Panc1 (cell line): ENCODE measurements at places on chromosomes 3 and 15. TPM values are rescaled to one million over a fixed set of nuclear protein-coding genes. Genes with fewer than 3 reads are reported as not detected.

DNA sequence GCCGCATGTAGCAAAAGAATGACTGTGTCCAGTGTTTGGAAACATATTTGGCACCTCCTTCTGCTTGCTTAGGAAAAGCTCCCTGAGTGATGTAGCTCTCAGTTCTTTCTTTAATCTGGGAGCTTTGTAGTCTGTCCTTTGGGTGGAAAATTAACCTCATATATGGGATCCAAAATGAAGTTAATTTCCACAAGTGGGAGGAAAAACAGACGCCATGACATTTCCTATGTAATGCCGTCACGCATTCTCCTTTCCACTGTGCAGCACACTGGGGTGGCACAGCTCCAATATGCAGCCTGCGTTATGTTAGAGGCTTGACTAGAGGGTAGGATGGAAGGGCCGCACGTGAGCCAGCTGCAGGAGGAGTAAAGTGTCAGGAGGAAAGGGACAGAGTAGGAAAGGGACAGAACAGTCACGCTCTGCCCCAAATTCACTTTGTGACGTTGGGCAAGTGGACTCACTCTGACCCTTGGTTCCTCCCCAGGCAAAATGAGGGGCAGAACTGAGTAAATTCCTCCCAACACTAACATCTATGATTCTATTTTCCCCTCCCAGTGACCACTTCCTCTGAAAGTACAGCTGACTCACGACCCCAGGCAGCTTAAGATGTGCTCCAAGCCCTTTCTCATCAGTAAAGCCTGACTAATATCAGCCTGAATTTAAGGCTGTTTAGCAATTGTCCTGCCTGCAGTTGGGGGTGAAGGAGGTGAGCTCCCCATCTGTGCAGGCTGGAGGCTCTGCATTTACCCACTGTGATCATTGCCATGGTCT lies 176.5 kb upstream of the PFN2 start:
- no peak for DNase-seq

The GRAMD2A gene
- 1.3 TPM for total RNA-seq

DNA sequence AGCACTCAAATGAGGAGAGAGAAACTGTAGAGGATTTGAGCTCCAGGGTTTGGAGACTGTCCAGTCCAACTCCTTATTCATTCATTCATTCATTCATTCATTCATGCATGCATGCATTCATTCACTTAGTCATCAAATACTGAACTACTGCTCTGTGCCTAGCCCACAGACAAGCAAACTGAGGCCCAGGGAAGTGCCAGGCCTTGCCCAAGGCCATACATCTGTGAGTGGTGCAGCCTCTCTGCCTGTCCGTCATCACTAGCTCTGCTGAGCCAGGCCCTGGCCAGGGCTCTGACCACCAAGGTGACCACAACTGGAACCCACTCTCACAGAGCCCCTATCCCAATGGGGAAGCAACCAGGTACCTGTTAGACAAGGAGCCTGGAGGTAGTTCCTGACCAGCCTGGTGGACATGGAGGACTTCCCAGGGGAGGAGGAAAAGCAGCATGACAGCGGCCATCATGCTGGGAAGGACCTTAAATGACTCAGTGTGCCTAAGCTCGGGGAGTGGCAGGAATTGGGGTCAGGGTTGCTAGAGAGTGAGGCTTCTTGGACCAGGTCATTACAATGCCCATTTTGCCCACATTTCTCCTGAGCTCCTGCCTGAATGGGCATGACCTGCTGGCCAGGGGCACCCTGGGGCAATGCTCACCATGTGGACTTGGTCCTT lies 27.5 kb upstream of the RPL29 start:
- no peak for DNase-seq

The ZBTB47 gene
- total RNA-seq = 3.6 TPM

DNA sequence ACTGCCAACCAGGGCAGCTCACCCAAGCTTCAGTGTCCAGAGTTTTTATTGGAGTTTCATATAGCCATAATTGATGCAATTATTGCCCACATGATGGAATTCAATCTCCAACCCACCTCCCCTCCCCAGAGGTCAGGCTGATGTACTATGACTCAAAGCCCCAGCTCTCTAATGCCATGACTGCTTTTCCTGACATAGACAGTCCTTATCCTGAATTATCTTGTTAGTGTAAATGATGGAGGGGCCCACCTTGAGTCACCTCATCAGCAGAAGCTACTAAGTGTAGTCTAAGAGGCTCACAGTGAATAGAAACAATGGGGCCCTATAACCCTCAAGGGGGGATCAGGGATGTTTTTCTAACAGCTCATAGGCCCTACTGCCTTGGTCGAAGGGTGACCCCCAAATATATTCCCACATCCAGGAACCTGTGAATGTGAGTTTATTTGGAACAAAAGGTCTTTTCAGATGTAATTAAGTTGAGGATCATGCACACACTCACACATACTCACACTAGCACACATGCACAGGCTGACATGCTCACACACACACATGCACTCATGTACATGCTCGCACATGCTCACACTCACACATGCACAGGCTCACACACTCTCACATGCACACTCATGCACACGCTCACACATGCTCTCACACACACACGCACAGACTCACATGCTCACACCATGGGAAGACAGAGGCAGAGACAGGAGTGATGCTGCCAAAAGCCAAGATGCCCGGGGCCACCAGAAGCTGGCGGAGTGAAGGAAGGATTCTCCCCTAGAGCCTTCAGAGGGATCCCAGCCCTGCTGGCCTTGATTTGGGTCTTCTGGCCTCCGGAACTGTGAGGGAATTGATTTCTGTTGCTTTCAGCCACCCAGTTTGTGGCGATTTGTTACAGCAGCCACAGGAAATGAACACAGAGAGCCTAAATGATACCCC lies 131.2 kb upstream of the SMAD3 start:
- no peak for DNase-seq

DNA sequence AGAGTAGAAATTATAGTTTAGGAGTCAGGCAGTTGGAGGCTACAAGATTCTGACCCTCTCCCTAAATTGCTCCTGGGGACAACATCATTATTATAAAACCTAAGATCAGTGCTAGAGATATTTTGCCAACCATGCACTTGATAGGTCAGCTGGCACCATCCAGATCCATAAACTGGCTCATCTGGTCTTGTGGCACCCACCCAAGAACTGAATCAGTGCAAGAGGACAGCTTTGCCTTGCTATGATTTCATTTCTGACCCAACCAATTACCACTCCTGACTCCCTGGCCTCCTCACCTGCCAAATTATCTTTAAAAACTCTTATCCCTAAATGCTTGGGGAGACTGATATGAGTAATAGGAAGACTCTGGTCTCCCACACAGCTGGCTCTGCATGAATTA lies 461.1 kb upstream of the TGFBR2 start:
- no peak for DNase-seq

- no peak for DNase-seq
Measured at GRCh38 chr3:149618151-149619123, 39.4 kb downstream of the WWTR1 start.

- DNase-seq = no peak
Measured at GRCh38 chr3:194797555-194798250, 112.0 kb downstream of the FAM43A start.

The MEF2A gene
- 31.1 TPM for total RNA-seq

The SNX22 gene
- 2.3 TPM for total RNA-seq

The RNU5B-1 gene
- total RNA-seq = not detected
